ENCODE measurements at places on chromosomes 13 and 19.

DNA sequence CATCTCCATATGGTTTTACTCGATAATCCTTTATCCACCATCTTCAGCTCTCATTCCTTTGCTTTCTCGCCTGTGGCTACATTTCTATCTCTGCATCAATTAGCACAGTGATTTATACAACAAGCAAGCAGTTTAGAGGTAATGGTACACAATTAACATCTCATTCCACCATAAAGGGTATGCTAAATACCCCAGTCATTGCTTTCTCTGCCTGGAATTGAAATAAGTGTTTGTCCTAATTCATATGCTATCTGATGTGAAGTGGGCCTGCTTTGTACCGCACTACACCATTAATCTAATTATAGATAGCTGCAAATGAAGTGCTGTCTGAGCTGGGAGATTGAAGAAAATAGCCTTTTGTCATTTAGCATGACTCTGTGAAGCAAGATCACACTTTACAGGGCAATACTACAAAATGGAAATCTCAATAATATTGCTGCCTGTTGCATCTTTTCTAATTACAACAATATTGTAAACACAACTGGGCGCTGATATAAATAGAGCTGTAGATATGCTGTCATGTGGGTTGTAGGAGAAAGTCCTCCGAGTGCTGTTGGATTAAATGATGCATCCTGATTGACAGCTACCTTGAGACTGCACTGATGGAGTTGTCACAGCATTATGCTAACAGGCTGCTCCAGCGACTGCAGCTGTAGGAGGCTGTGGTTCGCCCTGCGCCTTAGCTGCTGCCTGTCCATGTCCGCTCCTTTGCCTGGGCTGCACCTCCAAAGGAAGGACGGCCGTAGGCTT lies 78.2 kb downstream of the GGACT start:
- no peak for DNase-seq

- DNase-seq = no peak
These were observed 44.7 kb upstream of the ZNF429 start for GRCh38 chr19:21460686-21461085.

- DNase-seq = no peak
These were observed 301.9 kb upstream of the OBI1 start for GRCh38 chr13:78960881-78961280.

- DNase-seq = no peak
These were observed 29.0 kb downstream of the LILRB4 start for GRCh38 chr19:54691582-54692297.

GRCh38 chr13:74289107-74289506 lies 154.9 kb upstream of the KLF12 start:
- no peak for DNase-seq
